Activated CD8-positive, alpha-beta memory T cell treated with anti-CD3 and anti-CD28 coated beads, Interleukin-2, amount 10 ng/mL, durations not matched to agents 7 days and 5 days (primary cell): ENCODE measurements at places on chromosomes 16 and 17. TPM values are rescaled to one million over a fixed set of nuclear protein-coding genes. Genes with fewer than 3 reads are reported as not detected.

- no peaks in the 10 kb centered on the region for H3K27me3 ChIP-seq
- H3K27ac ChIP-seq = no peak overlapping the region
Observed at GRCh38 chr17:61209106-61209439, 190.6 kb upstream of the TBX2 start.

- peaks cover 24% of the 10 kb centered on the region for H3K27me3 ChIP-seq
- no peak for DNase-seq
- no peak overlapping the region for H3K27ac ChIP-seq
- no peak overlapping the region for H3K4me3 ChIP-seq
- H3K36me3 ChIP-seq = no peaks in the 10 kb centered on the region
- H3K4me1 ChIP-seq = peaks cover 5% of the 10 kb centered on the region
Observed at GRCh38 chr16:87926246-87927194, 9.8 kb downstream of the CA5A start.

DNA sequence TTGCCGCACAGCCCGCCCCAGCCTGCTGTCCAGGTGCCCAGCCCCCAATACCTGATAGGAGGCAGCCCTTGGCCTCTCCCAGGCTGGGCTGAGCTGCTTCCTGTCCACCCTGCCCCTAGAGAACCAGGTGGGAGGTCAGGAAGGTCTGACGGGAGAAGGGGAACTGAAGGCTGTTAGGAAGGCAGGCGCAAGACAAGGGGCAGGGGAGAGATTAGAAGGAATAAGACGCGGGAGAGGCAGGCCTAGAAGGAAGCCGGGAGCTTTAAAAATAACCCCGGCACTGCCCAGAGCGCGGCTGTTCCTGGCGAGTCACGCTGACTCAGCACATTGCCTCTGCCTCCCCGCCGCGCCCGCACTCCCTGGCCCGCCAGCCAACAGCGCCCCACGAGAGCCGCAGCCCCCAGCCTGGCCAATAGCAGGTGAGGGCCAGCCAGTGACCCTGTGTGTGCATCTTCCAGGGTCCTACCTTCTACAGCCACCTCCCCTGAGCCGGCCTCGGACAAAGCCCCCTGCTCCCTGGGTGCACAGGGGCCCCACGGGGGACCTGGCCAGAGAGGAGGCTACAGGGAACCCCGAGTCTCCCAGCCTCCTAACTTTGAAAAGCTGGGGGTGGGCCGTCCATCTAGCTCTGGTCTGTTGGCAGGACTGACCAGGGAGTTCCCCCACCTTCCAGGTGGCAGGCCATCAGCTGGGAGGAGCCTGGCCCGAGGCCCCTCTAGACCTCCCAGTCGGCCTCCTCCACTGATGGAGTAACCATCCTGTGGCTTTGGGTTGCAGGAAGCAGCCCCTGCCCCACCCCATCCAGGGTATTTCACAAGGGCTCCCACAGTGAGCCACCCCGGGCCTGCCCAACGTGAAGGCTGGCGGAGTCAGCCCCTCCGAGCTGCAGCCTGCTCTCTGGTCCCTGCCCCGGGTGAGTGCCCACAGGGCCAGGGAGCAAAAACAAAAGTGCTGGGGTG is 4.0 kb downstream of the MAFG start:
- peaks cover 2% of the 10 kb centered on the region for H3K36me3 ChIP-seq
- H3K4me1 ChIP-seq = peaks cover 24% of the 10 kb centered on the region
- no peak overlapping the region for H3K4me3 ChIP-seq
- peak overlapping the region; percentile 54 for H3K27ac ChIP-seq

DNA sequence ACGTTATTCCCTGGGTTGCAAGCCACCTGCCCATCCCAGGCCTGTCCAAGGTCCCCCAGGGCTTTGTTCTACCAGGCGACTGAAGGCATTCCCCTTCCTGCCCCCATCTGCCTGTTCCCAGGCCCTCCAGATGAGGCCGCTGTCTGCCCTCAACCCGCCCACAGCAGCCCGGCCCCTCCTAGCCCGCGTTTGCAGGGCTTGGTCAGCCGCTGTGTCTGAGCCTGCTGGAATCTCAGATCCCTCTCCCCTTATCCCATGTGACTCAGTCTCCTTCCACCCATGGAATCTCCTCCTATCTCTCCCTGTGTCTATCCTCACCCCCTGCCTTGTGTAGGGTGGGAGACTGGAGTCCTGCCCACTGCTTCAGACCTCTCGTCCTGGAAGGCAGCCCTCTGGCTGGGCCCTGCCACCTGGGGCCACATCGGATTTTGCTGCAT is 186.0 kb upstream of the TNRC6C start:
- peaks cover 11% of the 10 kb centered on the region for H3K4me1 ChIP-seq
- peak; percentile 78 for DNase-seq
- peaks cover 2% of the 10 kb centered on the region for H3K27me3 ChIP-seq
- H3K36me3 ChIP-seq = no peaks in the 10 kb centered on the region
- H3K27ac ChIP-seq = no peak overlapping the region

GRCh38 chr16:5461141-5461540 is 363.5 kb upstream of the EEF2KMT start:
- no peak overlapping the region for H3K4me3 ChIP-seq
- DNase-seq = no peak
- H3K36me3 ChIP-seq = no peaks in the 10 kb centered on the region

- H3K27ac ChIP-seq = no peak overlapping the region
- no peak overlapping the region for H3K4me3 ChIP-seq
- H3K36me3 ChIP-seq = no peaks in the 10 kb centered on the region
- H3K27me3 ChIP-seq = peaks cover 44% of the 10 kb centered on the region
Observed at GRCh38 chr17:73640691-73641090, 3.6 kb downstream of the SDK2 start.

DNA sequence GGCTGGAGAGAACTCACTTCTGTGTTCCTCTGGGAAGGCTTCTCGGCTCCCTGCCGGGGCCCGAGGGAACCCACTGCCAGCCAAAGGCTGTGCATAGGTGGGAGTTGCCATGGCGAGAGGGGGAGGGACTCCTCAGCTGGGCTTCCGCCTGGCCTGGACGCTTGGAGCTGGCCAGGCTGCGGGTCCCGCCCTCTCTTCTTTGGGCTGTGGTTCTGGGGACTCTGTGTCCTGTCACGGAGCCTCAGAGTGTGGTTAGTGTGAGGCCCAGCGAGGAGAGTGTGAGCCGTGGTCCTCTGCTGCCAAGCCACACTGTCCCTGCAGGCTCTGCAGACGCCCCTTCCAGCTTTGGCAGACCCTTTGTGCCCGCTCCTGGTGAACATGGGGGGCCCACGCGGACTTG is 123.1 kb downstream of the OR1D5 start:
- no peak for DNase-seq
- no peak overlapping the region for H3K4me3 ChIP-seq
- no peaks in the 10 kb centered on the region for H3K36me3 ChIP-seq
- H3K4me1 ChIP-seq = peaks cover 8% of the 10 kb centered on the region

GRCh38 chr16:54275956-54276355 is 10.6 kb downstream of the IRX3 start:
- no peak overlapping the region for H3K4me3 ChIP-seq
- DNase-seq = no peak
- no peak overlapping the region for H3K27ac ChIP-seq
- no peaks in the 10 kb centered on the region for H3K4me1 ChIP-seq

DNA sequence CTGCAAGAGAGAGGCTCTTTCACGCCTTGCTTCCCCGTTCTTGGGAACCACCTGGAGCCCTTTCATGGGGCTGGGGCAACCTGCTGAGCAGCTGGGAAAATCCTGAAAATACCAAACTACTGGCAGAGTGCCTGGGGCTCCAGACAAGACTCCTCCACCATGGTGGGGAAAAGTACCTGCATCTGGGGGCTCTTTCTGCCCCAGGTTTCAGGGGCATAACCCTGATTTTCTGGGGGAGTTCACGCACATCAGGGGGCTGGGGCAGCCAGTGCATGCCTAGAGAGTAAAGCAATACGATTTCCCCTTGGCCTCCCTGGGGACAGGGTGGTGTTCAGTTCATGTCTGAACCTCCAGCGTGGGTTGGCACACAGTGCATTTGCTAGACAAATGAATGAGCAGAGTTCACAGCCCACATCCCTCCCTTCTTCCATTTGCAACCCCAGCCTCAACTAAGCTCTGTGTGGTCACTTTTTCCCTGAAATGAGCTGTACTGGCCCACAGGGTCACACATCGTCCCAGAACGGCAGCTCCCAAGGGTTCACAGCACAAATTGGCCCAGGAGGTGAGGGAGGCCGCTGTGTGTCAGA is 5.2 kb upstream of the CDC42EP4 start:
- no peak overlapping the region for H3K27ac ChIP-seq
- H3K36me3 ChIP-seq = no peaks in the 10 kb centered on the region
- DNase-seq = no peak

ZNF19 gene
- total RNA-seq = 1.8 TPM

CDH8 gene
- not detected for total RNA-seq

ZFP3 gene
- 2.9 TPM for total RNA-seq

PRPSAP1 gene
- 64.7 TPM for total RNA-seq

EPX gene
- total RNA-seq = not detected

KRTAP2-3 gene
- not detected for total RNA-seq
